ENCODE measurements at places on chromosomes 6 and 20. TPM values are rescaled to one million over a fixed set of nuclear protein-coding genes. Genes with fewer than 3 reads are reported as not detected.

Gene HLA-DOA
- 209 TPM for total RNA-seq

DNA sequence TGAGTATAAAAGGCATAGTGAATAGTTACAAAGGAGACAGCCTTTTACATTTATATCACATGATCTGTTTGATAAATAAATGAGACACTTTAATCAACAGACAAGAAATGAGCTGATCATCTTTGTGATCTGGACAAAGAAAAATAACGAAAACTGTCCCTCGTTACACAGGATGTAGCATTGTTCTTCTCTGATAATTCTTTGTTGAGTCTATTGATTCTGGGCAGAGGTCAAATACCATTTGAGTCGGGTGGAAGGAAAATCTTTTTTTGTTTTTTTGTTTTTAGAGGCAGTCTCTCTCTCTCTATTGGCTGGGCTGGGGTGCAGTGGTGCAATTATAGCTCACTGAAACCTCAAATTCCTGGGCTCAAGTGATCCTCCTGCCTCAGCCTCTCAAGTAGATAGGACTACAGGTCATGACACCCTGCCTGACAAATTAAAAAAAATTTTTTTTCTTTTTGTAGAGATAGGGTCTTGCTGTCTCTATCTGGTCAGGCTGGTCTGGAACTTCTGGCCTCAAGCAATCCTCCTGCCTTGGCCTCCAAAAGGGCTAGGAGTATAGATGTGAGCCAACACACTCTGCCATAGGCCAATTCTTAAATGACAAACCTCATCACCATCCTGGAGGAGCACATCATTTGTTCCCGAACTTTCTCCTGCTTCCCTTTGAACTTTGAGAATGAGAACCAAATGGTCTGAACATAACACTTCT is 41.8 kb downstream of the CCDC170 start:
- H3K4me3 ChIP-seq, result no peak overlapping the region
- H3K36me3 ChIP-seq, result no peaks in the 10 kb centered on the region
- no peaks in the 10 kb centered on the region for H3K4me1 ChIP-seq
- no peak for DNase-seq

DNA sequence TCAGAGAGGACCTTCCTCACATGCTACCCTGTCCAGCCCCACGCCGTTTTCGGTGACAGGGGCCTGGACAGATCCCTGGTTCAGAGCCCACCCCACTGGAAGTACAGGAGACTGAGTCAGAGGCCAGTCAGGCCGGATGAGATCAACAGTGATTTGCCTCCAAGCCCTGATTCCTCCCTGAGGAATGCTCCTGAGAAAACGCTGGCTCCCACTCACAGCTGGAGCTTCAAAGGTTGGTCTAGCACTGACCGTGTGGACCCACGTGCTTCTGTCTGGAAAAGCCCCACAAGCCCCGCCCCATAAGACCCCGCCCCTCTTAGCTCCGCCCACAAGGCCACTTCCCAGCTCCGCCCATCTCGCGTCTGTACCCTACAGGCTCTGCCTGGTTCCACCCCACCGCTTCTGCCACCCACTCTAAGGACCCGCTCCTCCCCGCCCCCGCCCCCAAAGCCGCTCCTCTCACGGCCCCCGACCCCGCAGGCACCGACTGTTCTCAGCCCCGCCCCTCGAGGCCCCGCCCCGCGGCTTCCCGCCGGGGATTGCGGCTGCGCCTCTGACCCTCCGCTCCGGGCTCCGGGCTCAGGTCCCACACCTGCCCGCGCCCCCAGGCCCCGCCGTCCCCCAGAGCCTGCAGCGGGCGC is 64.9 kb upstream of the BHLHE23 start:
- no peaks in the 10 kb centered on the region for H3K36me3 ChIP-seq
- H3K27ac ChIP-seq, result no peak overlapping the region
- peaks cover 7% of the 10 kb centered on the region for H3K4me1 ChIP-seq
- H3K4me3 ChIP-seq, result no peak overlapping the region
- no peaks in the 10 kb centered on the region for H3K27me3 ChIP-seq

GRCh38 chr20:62475027-62475771 is 596 bp downstream of the GATA5 start:
- no peak overlapping the region for H3K4me3 ChIP-seq
- no peaks in the 10 kb centered on the region for H3K36me3 ChIP-seq
- no peak overlapping the region for H3K27ac ChIP-seq

DNA sequence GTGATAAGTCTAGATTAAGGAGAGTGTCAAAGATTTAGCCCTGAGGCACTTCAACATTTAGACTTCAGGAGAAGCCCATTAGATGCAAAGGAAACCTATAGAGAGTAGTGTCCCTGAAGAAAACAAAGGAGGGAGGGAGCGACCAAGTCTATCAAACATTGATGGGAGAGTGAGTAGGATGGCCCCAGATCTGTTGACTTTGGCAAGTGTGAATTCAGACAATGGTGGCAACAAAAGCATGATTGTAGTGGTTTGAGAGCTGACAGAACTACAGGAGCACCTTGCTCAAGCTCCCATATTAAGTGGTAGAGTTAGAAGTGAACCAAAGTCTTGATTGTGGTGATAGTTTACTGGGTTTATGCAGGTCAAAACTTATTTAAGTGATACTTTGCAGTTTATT is 979 bp upstream of the ABCF1 start:
- peak overlapping the region; percentile 92 for H3K27ac ChIP-seq
- no peaks in the 10 kb centered on the region for H3K27me3 ChIP-seq
- H3K4me1 ChIP-seq, result peaks cover 32% of the 10 kb centered on the region
- peak overlapping the region; percentile 69 for H3K4me3 ChIP-seq
- no peak for DNase-seq
- H3K36me3 ChIP-seq, result no peaks in the 10 kb centered on the region

DNA sequence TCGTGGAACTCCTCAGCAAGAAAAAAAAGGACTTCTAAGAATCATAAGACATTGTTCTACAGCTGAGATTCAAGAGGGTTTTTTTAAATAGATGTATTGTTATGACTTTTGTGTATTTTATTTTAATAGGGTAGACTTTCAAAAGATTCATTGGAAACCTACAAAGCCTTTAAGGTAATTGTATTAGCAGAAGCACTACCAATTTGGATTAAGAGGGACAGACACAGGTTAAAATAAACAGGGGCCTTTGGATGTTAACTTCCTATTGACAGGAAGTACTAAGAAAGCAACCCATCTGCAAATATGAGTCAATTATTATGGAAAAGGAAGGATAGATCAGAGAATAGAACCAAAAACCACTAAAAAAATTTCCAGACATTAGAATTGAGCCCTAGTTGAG is 153.5 kb downstream of the HDGFL1 start:
- H3K4me1 ChIP-seq, result no peaks in the 10 kb centered on the region
- no peaks in the 10 kb centered on the region for H3K27me3 ChIP-seq
- H3K36me3 ChIP-seq, result no peaks in the 10 kb centered on the region

GRCh38 chr20:22512911-22513489 is 71.4 kb downstream of the FOXA2 start:
- H3K4me1 ChIP-seq, result no peaks in the 10 kb centered on the region
- no peak overlapping the region for H3K27ac ChIP-seq
- no peak for DNase-seq
- no peaks in the 10 kb centered on the region for H3K36me3 ChIP-seq
- no peaks in the 10 kb centered on the region for H3K27me3 ChIP-seq

DNA sequence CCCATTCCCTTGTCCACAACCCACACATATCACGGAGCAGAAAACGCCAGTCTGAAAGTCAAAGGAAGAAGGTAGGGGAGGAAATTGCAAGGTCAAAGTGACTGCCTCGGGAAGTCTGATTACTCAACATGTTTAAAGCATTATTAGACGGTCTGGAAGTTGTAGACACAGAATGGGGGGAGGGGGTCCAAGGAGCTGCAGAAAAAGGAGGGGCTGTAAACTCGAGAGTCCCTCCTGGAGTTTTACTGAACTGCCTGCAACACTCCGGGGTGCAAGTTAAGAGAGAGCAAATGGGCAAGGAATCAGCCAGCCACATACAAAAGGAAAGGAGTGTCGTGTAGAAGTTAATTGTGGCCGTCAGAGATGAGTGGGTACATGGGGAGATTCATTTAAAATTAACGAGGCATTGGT is 417.7 kb upstream of the JARID2 start:
- no peak overlapping the region for H3K27ac ChIP-seq
- H3K36me3 ChIP-seq, result no peaks in the 10 kb centered on the region
- H3K27me3 ChIP-seq, result no peaks in the 10 kb centered on the region
- no peak overlapping the region for H3K4me3 ChIP-seq

GRCh38 chr6:33343953-33344611 is 26.5 kb upstream of the ZBTB22 start:
- peak overlapping the region; percentile 93 for H3K27ac ChIP-seq
- H3K27me3 ChIP-seq, result no peaks in the 10 kb centered on the region
- H3K4me3 ChIP-seq, result no peak overlapping the region
- H3K36me3 ChIP-seq, result no peaks in the 10 kb centered on the region
- peaks cover 50% of the 10 kb centered on the region for H3K4me1 ChIP-seq
- peak; percentile 86 for DNase-seq

DNA sequence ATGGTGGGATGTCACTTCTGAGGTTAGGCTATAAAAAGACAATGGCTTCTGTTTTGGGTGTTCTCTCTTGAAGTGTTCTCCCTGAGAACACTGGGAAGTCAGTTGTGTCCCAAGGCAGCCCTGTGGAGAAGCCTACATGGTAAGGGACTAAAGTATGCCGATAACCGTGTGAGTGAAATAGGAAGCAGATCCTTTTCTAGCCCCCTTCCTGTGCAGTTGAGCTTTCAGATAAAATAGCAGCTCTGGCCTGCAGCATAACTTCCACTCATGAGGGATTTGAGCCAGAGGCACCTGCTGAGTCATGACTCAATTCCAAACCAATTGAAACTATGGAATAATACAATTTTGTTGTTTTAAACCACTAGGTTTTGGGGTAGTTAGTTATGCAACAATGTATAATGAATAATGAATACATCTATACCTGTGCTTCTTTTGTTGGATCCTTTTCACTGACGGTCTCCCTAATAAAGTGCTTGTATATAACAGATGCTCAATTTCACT is 241.6 kb downstream of the TFAP2B start:
- H3K4me3 ChIP-seq, result no peak overlapping the region
- no peak for DNase-seq
- no peaks in the 10 kb centered on the region for H3K36me3 ChIP-seq
- no peaks in the 10 kb centered on the region for H3K27me3 ChIP-seq
- H3K27ac ChIP-seq, result no peak overlapping the region

DNA sequence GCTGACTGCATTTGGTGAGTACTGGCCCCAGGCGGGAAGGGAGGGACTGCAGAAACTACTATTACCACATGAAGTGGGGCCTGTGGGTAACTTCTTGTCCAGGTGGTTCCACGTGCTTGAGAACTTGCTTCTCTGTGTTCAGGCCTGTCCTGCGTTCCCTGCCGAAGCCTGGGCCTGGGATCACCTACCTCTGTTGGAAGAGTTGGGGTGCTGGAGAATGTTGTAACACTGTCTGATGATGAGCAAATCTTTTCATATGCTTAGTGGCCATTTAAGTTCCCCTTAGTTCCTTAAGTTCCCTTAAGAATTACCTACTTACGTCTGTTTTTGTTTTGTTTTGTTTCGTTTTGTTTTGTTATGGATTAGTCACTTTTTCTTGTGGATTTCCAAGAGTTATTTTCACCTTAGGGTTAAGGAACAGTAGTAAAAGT is 154.4 kb downstream of the DTNBP1 start:
- H3K4me1 ChIP-seq, result no peaks in the 10 kb centered on the region
- H3K4me3 ChIP-seq, result no peak overlapping the region
- no peak overlapping the region for H3K27ac ChIP-seq
- no peak for DNase-seq
- H3K27me3 ChIP-seq, result no peaks in the 10 kb centered on the region

GRCh38 chr6:130778946-130779657 is 48.1 kb upstream of the SMLR1 start:
- no peak overlapping the region for H3K27ac ChIP-seq
- H3K4me3 ChIP-seq, result no peak overlapping the region
- no peaks in the 10 kb centered on the region for H3K4me1 ChIP-seq
- no peaks in the 10 kb centered on the region for H3K27me3 ChIP-seq
- DNase-seq, result no peak
